ENCODE measurements at places on chromosomes 5 and 9.

- DNase-seq = no peak
These were observed 36.1 kb downstream of the TMC1 start for GRCh38 chr9:72557549-72557948.

- DNase-seq = peak; percentile 16
These were observed 86.1 kb downstream of the GPR21 start for GRCh38 chr9:123119566-123119965.

DNA sequence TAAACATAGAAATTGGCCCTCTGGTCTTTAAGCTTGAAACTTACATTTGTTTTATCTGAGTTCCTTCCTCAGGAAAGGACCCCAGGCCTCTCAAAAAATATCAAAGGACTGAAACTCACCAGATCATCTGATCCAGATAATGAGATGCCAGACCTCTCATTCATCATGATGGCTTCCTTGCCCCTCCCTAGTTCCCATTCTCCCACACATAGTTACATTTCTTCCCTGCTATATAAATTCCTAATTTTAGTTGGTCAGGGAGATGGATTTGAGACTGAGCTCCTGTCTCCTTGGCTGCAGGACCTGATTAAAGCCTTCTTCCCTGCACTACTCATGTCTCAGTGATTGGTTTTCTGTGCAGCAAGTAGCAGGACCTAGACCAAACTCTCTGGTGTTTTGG is 119.4 kb upstream of the SPIN1 start:
- no peak for DNase-seq

GRCh38 chr9:15433661-15434060 is 11.0 kb downstream of the SNAPC3 start:
- no peak for DNase-seq

- DNase-seq = no peak
These were observed 83.2 kb upstream of the ANKH start for GRCh38 chr5:14954616-14955343.

DNA sequence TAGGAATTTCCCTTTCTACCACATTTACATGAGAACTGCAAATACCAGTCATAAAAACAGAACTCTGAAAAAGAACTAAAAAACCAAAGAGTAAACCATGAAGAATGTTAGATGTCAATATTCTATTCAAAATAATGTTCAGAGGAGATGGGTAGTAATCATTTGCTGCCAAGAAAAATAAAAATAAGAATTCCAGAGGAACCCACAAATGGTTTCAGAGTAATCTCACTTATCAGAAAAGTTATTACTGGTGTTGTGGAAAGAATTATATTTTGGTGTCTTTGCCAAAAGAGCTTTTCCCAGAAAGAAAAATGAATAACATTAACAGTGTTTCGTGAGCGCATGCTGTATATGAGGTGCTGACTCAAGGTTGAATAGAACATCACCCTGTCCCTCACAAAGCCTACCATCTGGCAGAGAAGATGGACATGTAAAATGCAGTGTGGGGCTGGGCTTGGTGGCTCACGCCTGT is 35.6 kb downstream of the GPR21 start:
- DNase-seq = no peak

DNA sequence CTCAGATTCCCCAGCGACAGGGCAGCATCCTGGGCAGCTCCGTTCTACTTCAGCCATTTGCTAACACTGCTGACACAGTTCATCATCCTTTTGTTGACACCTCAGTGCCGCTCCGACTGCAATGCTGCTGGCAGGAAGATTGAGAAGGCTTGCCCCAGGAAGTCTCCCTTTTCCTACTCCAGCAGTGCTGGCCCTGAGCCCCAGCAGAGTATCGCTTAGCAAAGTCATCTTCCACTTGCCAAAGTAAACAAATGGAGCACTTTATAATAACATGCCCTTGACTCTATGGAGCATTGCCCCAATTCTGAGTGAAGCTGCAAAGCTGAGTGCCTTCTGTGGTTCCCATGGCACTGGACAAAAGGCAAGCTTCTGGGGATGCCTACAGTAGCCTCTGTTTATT is 32.2 kb downstream of the PRLR start:
- peak; percentile 42 for DNase-seq

DNA sequence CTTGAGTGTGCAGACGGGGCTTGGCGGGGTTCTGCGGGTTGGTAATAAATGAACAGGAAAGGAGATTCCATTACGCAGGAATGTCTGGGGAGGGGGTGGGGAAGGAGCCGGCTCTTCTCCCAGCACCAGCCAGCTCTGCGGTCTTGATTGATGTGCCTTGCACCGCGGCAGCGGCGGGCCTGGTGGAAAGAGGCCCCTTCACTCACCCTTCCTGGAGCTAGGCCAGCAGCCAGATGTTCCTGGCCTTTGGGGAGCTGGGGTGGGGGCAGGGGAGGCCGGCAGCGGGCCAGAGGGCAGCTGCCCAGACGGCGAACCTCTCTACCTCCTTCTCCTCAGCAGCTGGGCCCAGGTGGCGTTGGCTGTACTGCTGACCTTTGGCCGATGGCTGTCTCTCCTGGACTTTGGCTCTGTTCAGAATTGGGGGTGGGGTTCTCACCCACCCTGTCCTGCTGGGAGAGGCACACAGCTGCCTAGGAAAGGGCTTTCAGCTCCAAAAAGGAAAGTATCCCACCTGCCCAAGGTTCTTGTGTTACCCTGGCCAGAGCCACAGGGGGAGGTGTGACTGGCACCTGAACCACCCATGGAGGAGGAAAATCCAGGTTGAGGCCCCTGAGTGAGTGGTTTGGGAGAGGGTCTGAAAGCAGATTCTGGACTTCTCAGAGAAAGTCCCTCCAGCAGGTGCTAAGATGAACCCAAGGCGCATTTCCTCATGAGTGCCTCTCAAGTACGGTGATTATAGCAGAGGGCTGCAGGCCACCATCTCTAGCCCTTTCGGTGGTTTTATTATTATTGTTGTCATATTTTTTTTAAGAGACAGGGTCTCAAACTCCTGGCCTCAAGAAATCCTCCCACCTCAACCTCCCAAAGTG is 58.0 kb upstream of the SYNPO start:
- no peak for DNase-seq

DNA sequence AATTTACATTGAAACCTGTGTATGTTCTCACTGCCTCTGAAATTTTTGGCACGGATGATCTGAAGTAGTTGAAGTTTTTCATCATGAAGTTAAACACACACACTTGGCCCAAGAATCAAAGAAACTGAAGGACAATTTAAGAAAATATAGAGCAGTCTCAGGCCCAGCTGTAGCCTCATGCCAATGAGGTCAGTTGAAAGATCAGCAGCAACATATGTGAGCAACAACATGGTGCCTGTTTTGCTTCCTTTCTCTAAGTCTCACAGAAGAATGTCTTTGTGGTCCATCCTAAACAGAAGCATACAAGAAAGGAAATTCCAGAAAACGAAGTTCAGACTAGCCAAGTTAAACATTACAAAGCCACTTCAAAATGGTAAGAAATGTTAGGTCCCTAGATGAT is 1737.2 kb downstream of the MAT2B start:
- no peak for DNase-seq

DNA sequence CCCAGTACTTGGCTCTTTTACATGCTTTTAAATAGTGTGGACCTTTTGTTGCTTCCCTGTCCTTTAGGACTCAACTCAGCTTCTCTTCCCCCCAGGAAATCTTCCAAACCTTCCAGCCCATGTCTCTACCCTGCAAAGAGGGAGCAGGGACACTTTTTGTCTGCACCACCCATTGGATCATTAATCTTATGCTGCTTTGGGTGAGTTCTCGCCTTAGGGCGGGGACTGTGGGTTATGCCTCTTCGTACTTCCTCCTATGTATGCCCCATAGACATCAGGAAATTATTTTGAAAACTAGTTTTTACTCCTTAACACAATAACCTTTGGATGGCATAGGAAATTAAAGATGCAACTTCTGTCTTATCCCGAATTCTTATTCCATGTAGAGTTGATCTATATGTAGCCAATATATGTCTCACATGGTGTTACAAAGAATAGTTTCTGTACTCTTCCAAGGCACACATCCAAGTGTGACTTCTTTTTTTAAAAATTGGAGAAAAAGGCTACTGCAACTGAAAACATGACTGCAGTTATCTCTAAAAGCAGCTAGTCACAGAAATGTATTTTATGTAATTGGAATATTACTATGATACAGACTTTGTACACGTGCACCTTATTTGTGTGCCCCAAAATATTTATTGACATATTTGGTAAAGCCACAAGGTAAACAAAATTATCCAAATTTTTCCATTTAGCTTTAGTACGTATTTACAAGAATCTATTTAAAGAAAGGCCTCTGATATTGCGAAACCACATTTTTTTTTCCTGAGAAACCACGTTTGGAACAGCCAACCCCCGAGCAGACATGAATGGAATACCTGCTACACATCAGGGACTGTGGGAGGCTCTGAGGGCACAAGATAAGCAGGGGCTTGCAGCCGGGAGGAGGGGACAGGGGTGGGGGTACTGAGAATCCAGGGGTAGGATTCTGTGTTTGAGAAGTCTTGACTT is 133.6 kb downstream of the WDR41 start:
- DNase-seq = no peak

DNA sequence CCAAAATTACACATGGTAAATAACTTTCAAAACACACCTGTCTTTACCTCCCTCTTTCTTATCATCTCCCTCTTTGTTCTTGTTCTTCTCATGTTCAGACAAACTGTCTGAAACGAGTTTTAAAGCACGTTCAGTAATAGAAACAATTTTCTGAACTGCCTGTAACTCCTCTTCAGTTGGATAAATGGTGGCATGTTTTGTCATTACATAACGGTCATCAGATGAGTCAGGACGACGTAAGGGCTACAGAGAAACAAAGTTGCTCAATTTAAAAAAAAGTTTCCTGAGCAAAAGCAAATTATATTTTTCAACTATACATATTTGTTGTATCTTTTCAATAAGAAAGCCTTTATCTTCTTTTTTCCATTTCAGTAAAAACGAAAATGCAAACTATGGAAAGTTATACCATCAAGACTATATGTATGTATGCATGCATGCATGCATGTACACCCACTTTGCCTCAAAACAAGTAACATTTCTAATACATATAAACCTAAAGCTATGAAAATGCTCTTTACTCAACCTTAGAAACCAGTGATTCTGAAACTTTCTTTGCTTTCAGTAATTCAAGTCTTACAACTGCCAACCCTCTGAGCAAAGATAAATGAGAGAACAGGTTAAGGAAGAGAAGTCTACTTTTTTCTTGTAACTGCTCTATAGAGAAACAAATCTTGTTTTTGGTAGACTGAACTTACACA is 56.0 kb downstream of the ZFR start:
- no peak for DNase-seq

GRCh38 chr5:141135030-141135717 is at the start of gene PCDHB5:
Gene PCDHB5 (plus strand): TSS chr5:141135206. CDS start chr5:141135435, 229 bp downstream.
- DNase-seq = no peak

GRCh38 chr9:128945798-128946501 is 1.5 kb downstream of the DOLK start:
- DNase-seq = no peak

DNA sequence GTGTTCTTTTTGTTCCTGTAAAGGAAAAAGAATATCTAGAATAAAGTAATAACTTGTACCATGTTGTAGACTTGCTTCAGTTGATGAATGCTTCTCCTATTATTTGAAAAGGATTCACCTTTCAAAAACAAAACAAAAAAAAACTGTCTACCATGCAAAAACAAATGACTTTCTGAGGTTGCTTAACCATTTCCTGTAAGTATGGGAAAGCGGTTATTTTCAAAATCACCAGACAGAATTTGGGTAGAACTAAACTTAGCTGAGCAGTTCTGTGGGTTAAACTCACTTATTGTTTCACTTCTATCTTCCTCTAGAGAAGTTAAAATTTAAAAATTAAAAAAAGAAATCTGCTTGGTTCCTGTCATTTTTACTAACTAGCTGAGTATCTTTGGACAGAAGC is 25.2 kb downstream of the LNPEP start:
- DNase-seq = no peak

GRCh38 chr5:124859027-124859426 is 112.6 kb upstream of the ZNF608 start:
- DNase-seq = no peak

- DNase-seq = no peak
These were observed 117.4 kb downstream of the MLLT3 start for GRCh38 chr9:20504930-20505329.

- no peak for DNase-seq
These were observed 3.8 kb upstream of the PTGS1 start for GRCh38 chr9:122367065-122367464.

GRCh38 chr5:97844797-97845196 is 661.8 kb upstream of the RIOK2 start:
- DNase-seq = no peak

DNA sequence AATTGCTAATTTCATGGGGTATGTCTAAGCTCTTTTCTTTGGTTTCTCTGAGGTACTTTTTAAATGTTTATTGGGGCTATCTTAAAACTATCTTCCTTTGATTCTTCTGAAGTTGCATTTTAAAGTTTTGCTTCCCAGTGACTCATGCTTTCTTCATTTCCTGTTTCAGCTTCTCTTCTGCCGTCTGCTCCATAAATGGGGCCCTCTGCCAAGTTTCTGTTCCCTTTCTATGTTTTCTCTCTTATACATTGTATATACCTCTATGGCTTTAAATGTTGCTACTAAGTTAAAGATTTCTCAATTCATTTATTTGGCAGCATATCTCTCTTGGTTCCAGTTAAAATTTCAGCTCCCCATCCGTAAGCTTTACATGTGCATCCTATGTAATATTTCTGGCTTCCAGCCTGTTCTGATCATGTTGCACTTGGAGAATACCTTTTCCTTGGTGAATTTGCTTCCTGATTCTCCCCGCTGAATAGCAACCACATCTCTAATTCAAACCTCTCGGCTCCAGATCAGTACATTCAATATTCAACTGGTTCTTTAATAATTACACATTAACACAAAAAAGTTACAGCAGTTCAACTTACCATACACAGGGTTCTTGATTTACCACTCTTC is 125.3 kb downstream of the ST8SIA4 start:
- no peak for DNase-seq

DNA sequence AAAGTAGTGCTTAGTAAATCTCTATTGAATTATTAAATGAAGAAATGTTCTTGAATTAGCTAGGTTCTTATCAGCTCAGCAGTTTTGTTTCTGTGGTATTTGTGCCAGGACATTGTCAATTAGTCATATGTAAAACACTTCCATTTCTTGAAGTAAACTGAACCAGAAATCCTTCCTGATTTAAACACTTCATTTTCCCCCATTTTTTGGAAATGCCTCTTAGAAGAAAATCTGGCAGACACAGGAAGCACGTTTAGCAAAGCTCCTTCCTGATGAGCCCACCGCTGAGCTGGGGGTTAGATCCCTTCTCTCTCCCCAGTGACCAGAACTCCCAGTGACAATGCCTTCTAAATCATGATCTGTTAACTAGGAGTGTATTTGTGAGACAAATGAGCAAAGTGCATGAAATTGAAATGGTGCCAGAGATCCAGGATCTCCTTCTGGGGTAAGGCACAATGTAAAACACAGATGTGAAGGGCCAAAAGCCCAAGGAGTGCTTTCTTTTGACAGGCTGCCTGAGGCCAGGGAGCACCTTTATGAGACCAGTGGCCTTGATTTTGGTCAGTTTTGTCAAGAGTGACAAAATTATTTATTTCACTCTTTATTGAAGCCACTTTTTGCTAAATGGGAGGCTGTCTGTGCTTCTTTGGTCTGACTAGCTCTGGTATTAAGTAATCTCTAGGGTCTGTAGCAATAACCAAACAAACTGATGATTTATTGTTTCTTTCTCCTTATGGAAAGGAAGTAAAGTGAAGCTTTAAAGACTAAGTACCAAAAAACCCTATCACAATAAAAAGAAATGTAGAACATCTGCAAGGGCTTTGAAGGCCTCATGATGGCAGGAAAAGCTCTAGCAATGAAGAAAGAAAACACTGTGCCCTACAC is 25.5 kb upstream of the RUSC2 start:
- no peak for DNase-seq

GRCh38 chr5:140927228-140927573 is 1.1 kb downstream of the PCDHAC1 start:
- DNase-seq = peak; percentile 42
